ENCODE measurements at places on chromosomes 13 and 19.

- no peak for DNase-seq
These were observed 171.7 kb upstream of the MAB21L1 start for GRCh38 chr13:35648201-35648600.

GRCh38 chr13:26976313-26976712 is 195.3 kb downstream of the USP12 start:
- no peak for DNase-seq

DNA sequence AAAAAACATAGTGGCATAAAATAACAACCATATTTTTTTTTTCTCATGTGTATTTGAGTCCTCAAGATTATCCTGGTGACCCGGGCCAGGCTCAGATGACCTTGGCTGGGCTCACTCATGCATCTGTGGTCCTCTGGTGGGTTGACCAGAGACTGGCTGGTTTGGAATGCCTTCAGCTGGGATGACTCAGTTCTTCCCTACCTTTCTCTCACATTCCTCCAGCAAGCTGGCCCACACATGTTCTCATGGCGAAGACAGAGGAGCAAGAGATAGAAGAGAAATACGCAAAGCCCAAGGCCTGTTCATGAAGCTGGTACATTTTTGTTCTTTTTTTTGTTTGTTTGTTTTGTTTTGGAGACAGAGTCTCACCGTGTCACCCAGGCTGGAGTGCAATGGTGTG is 14.3 kb upstream of the ZNF541 start:
- DNase-seq = no peak

DNA sequence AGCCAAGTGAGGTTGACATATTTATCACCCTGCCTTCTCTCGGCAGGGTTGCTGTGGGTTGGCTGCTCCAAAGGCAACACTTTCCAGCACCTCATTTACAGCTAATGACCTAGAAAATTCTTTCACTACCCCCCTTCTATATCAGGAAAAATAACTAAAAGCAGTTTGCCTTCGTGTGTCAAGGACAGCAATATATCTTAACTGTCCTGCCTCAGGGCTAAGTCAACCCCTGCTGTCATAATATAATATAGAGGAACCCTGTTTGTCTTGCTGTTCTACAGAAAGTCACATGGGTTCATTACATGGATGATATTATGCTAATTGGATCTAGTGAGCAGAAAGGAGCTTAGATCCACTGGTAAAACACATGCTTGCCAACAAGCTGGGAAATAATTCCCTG is 28.1 kb upstream of the USP12 start:
- DNase-seq = no peak

DNA sequence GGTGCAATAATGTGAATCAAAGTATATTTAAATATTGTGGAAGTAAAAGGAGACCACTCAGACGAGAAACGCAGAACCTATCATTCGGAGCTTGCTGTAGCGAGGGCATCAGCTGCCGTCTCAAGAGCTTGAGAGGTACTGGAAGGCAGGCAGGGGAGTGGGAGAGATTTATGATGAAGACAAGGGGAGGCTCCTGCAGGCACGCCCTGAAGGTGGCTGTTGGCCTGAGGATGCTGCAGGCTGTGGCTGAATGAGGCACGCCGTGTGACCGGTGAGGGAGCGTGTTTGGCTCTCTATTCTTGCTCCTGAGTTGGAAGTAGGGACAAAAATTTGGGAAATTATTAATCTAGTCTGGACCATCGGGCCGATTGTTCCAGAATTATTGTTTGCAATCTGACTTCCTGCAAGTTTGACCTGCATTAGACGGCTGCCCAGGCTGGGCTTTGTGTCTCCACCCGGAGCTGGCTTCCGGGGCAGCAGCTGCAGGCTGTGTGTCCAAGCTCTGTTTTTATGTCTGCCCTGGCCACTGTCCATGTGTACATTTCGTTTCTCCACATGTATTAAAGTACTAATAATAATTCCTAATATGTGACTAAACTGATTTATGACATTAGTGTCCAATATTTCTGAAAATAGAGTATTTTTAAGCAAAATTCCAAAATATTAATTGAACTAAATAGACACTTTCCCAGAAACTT is 91.1 kb upstream of the ANKRD10 start:
- DNase-seq = no peak

- DNase-seq = no peak
These were observed 106.8 kb upstream of the SPRY2 start for GRCh38 chr13:80447747-80448146.

- no peak for DNase-seq
These were observed 863 bp downstream of the AURKC start for GRCh38 chr19:57231686-57232085.

DNA sequence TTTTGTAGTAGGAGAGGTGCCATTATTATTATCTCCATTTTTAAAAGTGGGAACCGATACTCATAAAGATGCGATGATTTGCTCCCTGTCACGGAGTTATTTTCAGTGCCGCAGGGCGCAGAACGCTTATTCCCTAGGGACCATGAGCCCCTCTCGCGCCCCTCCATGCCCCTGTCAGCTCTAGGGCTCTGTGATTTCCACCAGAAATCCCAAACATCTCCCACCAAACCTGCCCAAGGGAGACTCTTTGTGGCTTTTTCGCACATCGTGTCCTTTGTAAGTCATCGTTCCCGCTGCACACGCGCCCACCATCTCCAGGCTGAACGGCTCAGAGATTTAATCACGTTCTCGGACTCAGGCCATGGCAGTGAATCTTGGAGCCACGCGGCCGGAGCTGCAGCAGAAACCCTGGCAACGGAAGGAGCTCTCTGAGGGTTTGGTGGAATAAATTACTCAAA is 105.1 kb downstream of the DNAJC15 start:
- no peak for DNase-seq

GRCh38 chr13:25733696-25734435 is 317.9 kb downstream of the SHISA2 start:
- DNase-seq = no peak

- DNase-seq = no peak
These were observed 48.4 kb downstream of the DNAJC15 start for GRCh38 chr13:43071824-43072223.

DNA sequence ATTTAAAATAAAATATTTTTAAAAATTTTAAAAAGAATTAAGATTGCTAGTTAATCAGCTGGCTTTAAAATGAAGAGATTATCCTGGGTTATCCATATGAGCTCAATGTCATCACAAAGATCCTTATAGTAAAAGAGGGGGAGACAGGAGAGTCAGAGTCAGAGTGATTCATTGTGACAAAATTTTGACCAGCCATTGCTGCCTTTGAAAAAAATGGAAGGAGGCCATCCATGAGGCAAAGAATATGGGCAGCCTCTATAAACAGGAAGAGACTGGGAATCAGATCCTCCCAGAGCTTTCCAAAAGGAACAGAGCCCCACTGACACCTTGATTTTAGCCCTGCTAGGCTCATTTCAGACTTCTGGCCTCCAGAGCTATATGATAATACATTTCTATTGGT is 9.3 kb upstream of the RUBCNL start:
- DNase-seq = no peak

- DNase-seq = no peak
These were observed 285.7 kb downstream of the TBC1D4 start for GRCh38 chr13:75196147-75196837.

DNA sequence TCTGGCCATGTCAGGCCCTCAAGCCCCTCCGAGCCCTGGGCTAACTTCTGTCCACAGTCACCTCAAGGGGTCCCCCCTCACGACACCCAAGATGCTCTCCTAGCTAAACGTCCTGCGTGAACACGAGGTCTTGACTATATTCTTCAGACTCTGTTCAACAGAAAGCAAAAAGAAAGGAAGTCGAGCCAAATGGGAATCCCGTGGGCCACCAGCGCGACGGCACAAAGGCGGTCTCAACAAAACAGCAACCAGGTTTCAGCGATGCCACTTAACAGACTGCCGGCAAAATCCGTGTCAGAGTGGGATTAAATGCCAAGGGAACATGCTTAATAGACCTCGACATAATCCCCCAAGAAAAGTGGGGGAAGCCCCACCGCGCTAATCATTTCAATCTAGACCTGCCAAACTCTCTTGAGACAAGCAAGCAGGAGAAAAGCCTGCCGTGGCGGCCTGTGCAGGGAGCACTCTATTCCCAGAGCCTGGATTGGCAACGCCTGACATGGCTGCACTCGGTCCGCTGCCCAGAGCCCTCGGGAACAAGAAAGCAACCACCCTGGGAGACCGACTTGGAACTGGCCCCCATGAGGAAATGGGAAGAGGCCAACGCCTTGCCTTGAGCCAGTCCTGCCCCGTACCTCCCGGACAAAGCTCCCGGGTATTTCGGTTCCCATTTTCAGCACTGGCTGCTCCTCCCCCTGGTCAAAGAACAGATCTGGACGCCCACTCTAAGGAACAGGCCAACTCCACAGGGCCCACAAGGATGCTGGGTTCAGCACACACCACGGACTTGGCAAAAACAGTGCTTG is 16.0 kb downstream of the ZC3H4 start:
- no peak for DNase-seq

DNA sequence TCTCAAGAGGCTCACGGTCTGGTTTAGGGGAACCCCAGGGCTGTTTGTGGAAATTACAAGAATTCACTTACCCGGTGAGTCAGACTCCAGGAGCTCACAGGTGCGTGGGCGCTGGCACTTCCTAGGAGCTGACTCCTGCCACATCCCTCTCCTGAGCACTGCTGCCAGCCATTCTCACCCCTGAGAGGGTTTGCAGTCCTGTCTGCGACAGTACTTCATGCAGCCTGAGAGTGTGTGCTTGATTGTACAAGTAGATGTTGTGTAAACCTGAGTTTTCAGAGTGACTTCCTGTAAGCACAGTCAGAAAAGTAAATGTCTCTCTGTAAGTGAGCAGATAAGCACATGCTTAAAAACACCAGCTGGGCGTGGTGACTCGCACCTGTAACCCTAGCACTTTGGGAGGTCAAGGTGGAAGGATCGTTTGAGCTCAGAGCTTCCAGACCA is 8.1 kb downstream of the MRPL4 start:
- DNase-seq = no peak

- no peak for DNase-seq
These were observed 38.7 kb upstream of the POMP start for GRCh38 chr13:28620011-28620830.

- DNase-seq = no peak
These were observed 23.3 kb downstream of the ZNF787 start for GRCh38 chr19:56097776-56098175.

DNA sequence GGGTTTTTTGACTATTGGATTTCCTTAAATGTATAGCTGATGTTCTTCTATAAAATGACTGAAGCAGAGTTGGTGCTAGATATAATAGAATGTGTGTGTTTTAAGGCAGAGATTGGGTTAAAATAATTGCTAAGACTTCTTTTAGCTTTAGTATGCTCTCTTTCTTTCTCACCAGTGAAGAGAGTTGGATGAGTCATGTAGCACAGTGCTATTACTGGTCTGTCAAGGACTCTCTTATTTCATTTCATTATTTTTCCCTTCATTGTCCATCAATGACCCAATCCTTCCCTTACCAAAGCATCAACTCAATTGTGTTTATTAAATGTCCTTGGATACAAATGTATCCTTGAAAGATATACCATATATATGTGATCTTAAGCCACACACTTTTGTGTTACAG is 268.9 kb downstream of the IRS2 start:
- no peak for DNase-seq

DNA sequence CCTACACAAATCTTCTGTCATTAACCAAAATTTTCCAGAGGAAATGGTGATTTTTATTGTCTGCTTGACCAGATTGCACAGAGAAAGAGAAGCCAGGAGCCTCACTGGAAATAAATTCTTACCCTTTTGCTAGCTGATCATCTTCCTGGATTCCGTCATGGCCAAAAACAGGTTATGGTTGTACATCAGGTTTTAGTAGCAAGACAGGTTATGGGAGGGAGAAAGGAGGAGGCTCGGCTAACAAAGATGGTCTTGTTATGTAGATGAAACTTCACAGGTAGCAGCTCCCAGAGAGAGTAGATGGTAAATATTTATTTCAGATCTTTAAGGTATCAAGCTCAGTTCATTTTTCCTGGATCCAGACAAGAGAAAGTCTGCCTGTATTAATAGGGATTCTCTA is 19.7 kb upstream of the CEACAM3 start:
- DNase-seq = no peak

DNA sequence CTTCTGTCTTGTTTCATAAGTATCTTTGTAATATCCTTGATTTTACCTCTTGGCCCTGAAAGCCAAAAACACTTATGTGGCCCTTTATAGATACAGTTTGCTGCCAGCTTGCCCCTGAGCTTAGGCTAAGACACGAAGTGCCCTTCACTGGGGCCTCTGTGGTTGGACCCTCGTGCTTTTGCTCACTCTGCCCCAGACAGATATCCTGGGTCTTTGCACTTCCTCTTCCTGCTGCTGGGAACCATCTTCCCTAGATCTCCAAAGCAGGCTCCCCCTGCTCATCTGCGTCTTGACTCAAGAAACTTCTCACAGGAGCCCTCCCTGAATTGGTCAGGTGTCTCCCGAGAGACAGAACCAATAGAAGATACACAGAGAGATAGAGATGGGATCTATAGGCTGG is 2.0 kb upstream of the TNFSF14 start:
- DNase-seq = no peak

- no peak for DNase-seq
These were observed 2.1 kb downstream of the SIAH3 start for GRCh38 chr13:45849408-45849807.

DNA sequence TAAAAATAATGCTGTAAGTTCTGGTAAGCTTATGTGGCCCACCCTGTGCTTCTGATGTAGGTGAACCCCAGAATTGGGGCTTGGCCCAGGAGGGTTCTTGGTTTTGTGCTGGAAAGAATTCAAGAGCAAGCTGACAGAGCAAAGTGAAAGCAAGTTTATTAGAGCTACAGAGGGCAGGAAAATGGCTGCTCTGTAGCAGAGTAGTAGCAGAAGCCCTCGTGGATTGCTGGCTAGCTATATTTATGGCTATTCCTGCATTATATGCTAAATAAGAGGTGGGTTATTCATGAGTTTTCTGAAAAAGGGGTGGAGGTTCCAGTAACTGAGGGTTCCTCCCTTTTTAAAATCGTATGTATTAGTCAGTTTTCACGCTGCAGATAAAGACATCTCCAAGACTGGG is 20.6 kb upstream of the ZNF599 start:
- no peak for DNase-seq

GRCh38 chr13:93243375-93244063 is 16.9 kb downstream of the GPC6 start:
- no peak for DNase-seq

- no peak for DNase-seq
These were observed 63.6 kb downstream of the ZNF44 start for GRCh38 chr19:12230751-12231733.

DNA sequence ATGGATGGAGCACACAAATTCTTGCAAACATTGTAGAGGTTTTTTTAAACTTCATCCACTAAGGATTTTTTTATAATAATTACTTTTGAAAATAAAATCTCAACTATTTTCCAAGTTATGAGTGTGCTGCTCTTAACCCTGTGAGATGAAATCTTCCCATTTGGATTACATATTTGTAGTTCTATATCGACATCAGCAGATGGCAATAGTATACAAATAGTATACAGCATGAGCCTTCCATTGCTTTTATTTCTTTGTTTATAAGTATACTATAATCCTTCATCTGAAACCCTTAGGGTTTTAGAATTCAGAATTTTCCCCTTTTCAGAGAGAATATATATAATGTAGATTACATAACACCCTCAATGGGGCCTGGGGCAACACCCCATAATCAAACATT is 70.5 kb downstream of the GJA3 start:
- no peak for DNase-seq

- DNase-seq = no peak
These were observed 209.6 kb downstream of the VWA8 start for GRCh38 chr13:41751277-41751676.

- DNase-seq = peak; percentile 98
These were observed 390 bp upstream of the PPP1R12C start for GRCh38 chr19:55117663-55118391.

Measured in NCI-H1436 treated with DMSO at 0.1 percent for 48 hours (cell line).